ENCODE measurements at places on chromosomes 3 and 15.

DNA sequence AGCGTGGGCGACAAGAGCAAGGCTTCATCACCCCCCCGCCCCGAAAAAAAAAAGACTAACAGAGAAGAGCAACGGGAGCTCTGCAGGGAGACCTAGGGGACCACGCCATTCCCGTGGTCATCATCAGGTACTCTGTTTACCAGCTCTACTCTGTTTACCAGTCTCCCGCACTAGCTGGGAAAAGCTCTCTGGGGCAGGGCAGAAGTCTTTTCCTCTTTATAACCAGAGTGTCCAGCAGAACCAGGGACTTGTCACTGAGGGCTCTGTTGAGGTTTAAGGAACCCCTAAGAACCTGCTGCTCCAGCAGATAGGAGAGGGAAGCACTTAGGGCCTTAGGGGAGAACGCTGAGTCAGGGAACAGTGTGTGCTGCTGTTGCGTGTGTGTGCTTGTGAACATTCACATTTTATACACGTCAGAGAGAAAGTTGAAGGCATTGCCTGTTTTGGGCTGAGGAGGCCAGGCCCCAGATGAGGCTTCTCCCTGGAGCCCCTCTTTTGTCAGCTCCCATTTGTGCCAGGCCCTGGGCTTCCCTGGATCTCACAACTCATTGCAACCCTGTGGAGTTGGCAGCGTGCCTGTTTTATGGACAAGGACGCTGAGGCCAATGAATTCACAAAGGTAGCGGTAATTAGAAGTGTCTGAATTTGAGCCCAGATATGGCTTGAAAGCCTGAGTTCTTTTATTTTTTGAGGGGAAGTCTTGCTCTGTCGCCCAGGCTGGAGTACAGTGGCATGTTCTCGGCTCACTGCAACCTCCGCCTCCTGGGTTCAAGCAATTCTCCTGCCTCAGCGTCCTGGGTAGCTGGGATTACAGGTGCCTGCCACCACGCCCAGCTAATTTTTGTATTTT lies 24.2 kb upstream of the ERICH6 start:
- DNase-seq = no peak

DNA sequence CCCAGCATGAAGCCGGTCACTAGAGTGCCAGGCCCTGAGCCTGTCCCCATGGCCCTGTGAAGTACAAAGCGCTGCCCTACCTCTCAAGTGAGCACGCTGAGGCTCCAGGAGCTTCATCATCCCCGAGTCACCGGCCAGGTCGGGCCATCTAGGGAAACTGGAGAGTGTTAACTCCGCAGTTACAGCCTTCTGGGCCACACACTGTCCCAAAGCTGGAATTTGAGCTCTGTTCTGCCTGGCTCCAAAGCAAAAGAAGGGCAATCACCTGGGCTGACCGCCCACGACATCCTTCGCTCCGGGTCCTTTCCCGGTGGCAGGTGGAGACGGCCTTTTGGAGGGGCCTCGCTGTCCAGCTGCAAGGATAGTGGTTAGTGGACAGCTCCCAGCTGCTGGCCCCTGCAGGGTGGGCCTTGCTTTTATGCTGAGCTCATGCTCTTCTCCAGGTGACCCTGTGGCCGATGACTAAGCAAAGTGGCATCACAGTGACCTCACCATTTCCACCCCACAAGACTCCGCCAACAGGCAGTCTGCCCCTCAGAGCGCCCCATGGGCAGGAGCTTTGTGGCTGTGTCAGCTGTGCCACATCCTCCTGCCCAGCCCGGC lies 3.5 kb upstream of the MUC4 start:
- DNase-seq = no peak

DNA sequence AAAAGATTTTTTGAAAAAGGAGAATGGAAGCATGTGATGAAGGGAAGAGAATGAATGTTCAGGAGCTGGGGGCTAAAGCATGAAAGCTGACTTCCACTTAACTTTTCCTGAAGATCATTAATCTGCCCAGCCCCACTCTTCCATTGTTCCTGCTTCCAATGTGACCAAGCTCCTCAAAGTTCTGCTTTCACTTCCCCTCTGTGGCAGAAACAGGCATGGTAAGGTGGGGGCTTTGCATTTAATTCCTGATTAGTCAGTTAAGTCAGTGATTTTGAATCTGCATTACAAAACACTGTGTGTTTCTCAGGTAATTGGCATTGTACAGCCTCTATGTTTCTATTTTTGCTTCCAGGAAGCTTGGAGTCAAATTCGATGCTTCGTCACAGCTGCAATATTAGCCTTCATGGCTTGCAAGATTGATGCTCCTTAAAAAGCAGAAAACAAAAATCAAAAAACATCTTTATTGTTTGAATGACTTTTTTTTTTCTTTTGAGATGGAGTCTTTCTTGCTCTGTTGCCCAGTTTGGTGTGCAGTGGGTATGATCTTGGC lies 7.3 kb upstream of the TM6SF1 start:
- no peak for DNase-seq

GRCh38 chr15:37096558-37097143 lies 3.7 kb downstream of the MEIS2 start:
- no peak for DNase-seq

GRCh38 chr15:79086814-79087213 lies 3.8 kb downstream of the RASGRF1 start:
- DNase-seq = no peak

GRCh38 chr3:10780243-10780642 lies 35.8 kb upstream of the SLC6A11 start:
- no peak for DNase-seq

DNA sequence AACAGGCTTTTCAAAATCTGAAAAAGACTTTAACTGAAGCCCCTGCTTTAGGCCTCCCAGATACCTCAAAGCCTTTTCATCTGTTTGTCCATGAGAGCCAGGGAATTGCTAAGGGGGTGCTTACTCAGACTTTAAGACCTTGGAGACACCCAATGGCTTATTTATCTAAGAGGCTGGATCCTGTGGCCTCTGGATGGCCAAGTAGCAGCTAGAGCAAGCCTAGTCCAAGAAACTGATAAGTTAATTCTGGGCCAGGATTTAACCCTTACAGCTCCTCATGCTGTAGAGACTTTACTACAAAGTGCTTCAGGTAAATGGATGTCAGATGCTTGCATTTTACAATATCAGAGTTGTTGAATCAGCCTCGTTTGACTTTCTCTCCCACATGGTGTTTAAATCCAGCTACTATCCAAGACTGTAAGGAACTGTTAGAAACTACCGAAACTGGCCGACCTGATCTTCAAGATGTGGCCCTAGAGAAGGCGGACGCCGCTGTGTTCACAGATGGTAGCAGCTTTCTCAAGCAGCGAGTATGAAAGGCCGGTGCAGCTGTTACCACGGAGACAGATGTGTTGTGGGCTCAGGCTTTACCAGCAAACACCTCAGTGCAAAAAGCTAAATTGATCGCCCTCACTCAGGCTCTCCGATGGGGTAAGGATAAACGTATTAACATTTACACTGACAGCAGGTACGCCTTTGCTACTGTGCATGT lies 3.3 kb downstream of the DET1 start:
- DNase-seq = no peak

DNA sequence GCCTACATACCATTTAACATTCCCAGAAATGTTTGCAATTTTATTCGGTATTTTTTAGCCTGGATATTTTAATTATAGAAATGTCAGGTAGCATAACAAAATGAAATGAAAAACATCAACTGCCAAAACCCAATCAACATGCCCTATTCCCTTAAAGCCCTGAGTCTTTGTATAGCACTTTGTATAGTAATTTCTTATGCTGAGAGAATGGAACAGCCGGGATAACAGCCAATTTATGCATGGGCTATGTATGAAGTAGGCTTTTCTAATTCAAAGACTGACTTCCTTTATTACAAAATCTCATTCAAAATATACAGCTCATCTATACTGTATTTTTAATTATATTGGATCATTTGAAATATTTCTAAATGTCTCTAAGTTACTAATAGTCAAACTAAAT lies 513.0 kb upstream of the NAALADL2 start:
- no peak for DNase-seq

GRCh38 chr15:66388043-66388363 lies 1.3 kb downstream of the MAP2K1 start:
- DNase-seq = no peak

GRCh38 chr3:195895078-195895860 lies 13.1 kb downstream of the TNK2 start:
- no peak for DNase-seq

GRCh38 chr3:75886971-75887526 lies 101.7 kb upstream of the ZNF717 start:
- no peak for DNase-seq

GRCh38 chr3:71083726-71084131 lies 499.8 kb downstream of the FOXP1 start:
- no peak for DNase-seq

DNA sequence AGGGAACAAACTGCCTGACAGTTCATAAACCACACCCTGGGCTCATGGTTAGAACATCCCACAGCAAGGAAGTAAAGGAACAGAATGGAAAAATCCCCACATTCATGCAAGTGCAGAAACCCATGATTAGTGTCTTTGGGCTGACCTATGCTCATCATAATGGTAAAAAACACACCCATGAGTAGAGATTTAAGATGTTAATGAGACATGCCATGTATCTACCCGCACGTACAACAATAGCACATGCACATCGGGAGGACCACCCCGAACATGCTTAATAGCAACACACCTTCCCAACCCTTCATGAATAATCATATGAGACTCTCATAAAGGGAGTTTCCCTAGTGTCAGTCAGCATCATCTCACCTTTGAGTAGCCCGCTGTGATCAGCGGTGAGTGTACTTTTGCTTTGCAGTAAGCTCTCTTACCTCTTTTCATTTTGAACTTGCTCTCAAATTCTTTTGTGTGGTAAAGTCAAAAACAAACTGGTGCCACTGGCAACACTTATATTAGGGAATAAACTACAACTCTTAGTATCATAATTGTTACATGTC lies 23.2 kb downstream of the ZBED2 start:
- DNase-seq = no peak

DNA sequence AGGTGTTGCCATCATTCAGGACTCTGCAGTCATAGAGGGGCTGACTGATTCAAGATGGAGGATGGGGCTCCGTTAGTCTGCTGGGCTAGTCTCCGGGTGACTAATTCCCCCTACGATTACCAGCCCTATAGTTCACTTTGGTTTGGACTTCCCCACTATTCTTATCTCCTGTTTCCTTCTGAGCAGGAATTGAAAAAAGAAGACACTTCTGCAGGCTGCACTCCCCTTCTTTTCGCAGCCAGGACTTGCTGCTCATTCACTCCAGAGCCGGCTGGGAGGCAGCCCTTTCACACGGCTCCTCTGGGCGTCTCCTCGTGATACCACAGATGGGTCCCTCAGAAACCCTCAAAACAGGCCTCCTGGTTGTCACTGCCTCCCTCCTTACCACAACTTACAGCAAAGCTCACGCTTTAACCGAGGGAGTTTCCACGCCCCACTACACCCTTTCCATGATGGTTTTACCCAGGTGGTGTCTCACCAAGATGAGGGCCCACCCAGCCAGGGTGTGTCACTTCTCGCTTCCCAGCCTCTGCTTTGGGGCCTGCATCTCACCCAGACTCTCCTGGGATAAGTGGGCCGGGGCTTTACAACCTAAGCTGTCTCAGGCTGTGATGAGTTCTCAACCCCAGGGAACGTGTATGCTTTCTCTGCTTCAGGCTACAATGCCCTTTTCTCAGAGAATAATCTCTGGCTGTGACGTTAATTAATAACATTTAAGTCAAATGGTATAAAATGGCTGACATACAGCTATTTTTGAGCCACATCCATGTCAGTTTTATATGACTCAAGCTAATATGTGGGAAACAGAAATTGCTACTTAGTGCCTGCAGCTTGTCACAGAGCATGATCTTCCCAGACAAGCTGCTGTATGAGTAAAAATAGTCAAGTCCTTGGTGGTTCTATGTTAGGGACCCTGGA lies 11.9 kb downstream of the CX3CR1 start:
- no peak for DNase-seq

- DNase-seq = no peak
Measured at GRCh38 chr3:100352296-100353231, 18.0 kb downstream of the NIT2 start.

GRCh38 chr3:31544634-31545033 lies 11.9 kb downstream of the STT3B start:
- DNase-seq = no peak

- no peak for DNase-seq
Measured at GRCh38 chr3:36381311-36381956, 1.1 kb downstream of the STAC start.

- DNase-seq = no peak
Measured at GRCh38 chr3:58323529-58324390, 8.9 kb upstream of the PXK start.

DNA sequence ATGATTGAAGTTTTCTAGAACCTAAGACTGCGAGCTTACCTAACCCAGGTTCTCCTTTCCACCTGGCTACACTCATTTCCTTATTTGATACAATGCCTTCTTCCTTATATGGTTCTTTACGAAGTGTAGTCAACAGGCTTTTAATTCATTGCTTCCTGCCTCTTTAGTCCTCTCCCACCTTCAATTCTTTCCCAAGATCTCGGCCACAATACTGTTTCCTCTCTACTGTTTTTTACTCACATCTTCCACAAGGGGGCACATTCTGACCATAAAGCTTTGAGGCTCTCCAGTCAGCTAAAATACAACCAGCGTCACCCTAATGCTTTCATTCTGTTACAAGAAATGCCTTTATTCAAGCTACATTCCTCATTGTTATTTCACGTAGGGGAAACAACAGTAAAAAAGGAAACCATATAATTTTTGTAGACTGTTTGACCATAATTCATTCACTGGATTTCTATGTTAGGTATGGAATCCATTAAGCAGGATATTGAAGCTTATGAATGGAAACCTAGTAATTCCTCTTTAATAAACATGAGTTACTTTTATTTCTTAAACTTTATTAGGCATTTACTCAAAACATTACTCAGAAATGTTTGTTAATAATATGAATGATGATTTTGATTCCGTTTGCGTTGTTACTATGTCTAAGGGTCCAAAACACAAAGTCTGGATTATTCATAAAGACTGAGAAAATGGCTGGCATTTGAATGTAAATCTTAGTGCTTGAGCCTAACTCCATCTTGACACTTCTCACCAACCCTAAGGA lies 29.5 kb upstream of the VEPH1 start:
- peak; percentile 24 for DNase-seq

- DNase-seq = no peak
Measured at GRCh38 chr3:197149-197827, 725 bp downstream of the CHL1 start.

DNA sequence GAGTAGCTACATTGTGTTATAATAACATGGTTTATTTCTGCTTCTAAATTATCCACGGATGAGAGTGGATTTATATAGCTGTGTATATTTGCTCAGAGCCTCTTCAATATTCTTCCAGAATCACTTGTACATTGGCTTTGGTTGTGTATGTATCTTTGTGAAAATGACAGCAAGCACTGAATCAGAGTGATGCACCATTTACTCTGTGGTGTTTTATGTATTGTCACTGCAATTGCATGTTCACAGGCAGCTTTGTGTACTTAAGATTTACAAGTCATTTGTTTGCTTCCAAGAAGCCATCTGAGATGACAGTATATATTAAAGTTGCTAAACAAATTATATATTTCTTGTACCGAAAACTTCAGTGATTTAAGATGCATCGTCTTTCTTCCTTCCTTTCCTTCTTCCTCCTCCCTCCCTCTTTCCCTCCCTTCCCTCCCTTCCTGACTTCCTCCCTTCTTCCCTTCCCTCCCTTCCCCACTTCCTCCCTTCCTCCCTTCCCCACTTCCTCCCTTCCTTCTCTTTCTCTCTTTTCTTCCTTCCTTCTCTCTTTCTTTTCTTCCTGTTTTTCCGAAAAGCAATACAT lies 362.3 kb upstream of the GOLIM4 start:
- no peak for DNase-seq

GRCh38 chr15:70286113-70286806 lies 188.5 kb upstream of the TLE3 start:
- DNase-seq = no peak

Data from D721Med (cell line).